Kasumi-1 (cell line): ENCODE measurements at places on chromosomes 3 and 15.
A peak's percentile ranks its signal among the peaks of the same experiment; 100 is the strongest.

DNA sequence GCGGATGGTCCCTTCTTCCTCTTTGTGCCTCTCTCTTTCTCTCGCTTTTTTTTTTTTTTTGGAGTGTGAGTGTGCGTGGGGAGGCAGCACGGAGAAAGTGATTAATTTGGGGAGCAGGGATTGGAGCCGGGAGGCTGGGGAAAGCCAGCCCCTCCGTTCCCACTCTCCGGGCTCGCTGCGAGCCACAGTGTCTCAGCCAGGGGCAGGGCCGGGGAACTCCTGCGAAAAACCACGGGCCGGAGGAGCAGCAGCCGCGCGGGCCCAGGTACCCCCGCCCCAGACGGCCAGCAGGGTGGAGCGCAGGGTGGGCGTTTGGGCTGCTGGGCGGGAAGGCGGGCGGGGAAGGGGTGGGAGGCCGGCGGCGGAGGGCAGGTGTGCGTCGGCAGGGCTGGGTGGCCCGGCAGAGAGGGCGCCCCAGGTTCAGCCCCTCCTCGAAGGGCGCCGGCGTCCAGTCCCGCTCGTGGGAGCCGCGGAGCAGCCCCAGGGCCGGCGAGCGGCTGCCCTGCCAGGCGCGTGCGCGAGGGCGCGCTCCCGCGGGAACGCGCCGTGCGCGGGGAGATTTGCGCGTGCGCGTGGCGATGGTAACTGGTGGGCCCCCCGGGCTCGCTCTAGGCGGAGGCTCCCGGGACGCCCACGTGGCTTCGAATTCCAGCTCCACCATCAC, 1.4 kb downstream of the CHL1 start:
- no peak for DNase-seq

GRCh38 chr3:17847156-17847555, 104.7 kb upstream of the TBC1D5 start:
- DNase-seq = no peak

DNA sequence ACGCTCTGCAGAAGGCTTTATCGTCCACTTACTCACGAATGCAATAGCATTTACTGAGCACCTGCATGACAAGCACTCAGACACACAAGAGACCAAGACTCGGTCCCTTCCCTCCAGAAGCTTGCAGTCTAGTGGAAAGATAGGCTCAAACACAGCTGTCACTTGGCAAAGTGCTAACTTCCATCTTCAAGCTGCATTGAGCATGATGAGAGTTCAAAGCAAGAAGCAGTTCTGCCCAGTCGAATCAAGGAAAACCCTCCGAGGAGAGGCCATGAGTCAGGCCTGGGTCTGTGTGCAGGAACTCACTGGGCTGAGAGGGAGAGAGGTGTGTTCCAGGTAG, 51.5 kb downstream of the C3orf20 start:
- no peak for DNase-seq

DNA sequence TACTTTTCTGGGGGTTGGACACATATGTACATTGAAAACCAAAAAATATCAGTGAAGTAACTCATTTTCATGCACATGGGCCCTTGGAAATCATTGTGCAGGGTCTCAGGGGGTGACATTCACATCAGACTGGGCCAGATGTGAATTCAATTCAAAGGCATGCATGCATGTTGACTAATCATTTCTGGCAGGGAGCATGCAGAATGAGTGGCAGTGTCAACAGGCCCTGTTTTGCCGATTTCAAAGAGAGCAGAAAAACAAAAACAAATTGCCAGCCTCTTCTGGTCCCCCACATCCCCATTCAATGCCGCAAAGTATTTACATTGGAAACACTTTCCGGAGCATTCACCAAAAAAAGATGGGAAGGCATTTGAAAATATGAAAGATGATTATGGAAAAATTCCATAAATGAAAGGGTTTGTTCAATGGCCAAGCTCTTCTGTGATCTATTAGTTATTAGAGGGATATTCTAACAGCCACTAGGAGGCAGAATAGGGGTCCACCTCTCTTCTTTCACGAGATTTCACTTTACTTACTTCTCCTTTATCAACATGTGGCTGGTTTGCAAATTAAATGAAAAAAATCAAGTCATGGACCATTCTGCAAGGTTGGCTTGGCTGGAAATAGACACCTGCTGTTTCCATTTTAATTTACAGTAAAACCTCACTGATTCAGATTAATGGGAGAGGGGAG, 119.9 kb upstream of the FEZF2 start:
- DNase-seq = peak; percentile 8

DNA sequence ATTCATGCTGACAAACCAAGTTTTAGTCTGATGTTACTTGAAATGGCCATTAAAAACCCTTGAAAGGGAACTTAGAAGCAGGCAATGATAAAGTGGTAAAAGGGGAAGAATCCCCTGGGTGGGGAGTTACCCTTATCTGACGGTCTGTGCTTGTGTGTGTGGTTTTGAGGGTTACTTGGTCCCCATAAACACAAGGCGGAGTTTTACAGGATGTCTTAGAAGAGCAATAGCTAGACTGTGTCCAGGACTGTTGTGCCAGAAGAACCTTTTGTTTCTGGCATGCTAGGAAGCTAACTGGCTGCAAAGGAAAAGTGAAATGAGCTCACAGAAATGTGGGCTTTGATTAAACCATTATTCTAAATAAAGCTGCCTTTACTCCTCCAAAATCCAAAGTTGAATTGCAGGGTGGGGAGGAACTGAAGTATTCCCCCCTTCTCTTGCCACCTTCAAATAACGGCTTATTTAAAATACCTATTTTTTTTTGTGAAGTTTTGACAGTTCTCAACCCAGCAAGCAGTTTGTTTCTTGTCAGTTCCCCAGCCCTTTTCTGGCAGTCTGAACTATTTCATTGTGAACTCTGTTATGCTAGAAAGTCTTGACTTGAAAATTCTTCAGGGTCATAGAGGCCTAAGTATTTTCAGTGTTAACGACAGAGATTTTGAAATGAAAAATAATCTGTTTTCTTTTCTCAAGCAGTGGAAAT, 443.5 kb downstream of the OTOL1 start:
- peak; percentile 78 for DNase-seq

GRCh38 chr15:34359416-34359815, 7.6 kb downstream of the LPCAT4 start:
- DNase-seq = no peak

DNA sequence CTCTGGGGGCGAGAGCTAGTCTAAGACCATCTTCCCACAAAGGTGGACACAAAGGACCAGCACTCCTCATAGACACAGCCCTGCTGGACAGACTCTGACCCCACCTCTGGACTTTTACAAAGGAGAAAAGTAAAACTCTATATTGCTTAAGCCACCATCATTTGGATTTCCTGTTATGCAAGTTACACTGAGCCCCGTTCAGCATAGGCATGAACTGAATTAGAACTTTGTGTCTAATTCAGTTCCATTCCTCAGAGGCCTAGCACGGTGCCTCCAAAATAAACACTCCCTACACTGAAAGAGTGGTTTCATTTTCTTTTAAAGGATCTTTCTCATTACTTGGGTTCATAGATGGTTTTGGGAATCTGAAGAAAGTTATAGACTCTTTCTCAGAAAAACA, 79.2 kb upstream of the OCA2 start:
- DNase-seq = no peak

DNA sequence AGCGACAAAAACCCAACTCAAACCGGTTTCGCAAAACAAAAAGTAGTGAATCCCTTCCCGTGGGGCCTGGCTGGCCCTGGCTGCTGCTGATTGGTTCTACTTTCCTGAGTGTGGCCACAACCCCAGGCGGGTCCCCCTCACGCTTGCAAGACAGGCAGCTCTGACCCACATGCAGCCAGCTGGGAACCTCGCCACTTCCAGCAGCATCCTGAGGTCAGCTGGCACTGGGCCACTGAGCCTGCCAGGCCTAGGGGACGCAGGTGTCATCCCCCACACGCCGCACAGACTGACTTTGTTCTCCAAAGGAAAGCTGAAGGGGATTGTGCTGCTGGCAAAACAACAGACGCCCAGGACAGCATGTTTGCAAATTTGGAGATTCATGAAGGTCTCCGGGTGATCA, 111.1 kb downstream of the TPRA1 start:
- DNase-seq = no peak

- no peak for DNase-seq
Observed at GRCh38 chr3:156431334-156432124, 123.4 kb downstream of the SSR3 start.

GRCh38 chr15:43105077-43105736, 631 bp downstream of the UBR1 start:
- DNase-seq = no peak

GRCh38 chr15:85954586-85954985, 125.1 kb upstream of the AGBL1 start:
- no peak for DNase-seq

- no peak for DNase-seq
Observed at GRCh38 chr3:158935846-158936245, 134.0 kb downstream of the MFSD1 start.

- no peak for DNase-seq
Observed at GRCh38 chr3:71893702-71894479, 108.9 kb upstream of the PROK2 start.

DNA sequence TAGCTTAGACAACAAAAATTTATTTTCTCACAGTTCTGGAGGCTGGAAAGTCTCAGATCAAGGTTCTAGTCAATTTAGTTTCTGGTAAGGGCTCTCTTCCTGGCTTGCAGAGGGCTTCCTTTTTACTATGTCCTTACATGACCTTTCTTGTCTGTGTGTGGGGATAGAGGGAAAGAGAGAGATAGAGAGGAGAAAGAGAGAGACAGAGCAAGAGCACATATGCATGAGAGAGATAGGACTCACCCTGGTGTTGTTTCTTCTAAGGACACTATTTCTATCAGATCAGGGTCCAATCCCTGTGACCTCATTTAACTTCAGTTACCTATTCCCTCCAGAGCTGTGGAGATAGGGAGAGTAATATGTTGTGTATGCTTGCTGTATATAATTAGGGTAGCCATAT, 44.9 kb upstream of the TEX9 start:
- DNase-seq = no peak

- DNase-seq = no peak
Observed at GRCh38 chr15:23877502-23878412, 190.7 kb upstream of the NDN start.

- DNase-seq = no peak
Observed at GRCh38 chr15:46344115-46344724, 709.4 kb downstream of the SQOR start.

- peak; percentile 29 for DNase-seq
Observed at GRCh38 chr15:66951531-66952320, 113.7 kb upstream of the SMAD3 start.

DNA sequence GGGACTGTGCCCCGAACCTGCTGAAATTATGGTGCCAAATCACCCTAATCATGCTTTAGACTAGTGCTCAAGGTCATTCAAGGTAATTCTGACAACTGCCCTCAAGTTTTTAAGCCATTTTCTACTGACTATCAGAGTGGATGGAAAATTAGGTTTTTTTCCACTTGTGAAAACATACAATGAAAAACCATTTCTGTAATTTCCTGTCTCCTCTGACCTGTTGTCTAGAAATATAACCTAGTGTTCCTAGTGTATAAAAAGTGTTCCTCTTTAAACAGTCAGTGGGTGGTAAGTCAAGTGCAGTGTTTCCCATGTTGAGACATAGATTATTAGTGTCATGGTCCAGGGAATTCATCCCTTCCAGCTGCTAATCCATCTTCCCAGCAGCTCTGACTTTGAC, 232.8 kb upstream of the UMPS start:
- no peak for DNase-seq

- no peak for DNase-seq
Observed at GRCh38 chr15:86919581-86919980, 839.9 kb downstream of the AGBL1 start.

GRCh38 chr15:70518201-70519003, 245.0 kb downstream of the UACA start:
- DNase-seq = no peak

DNA sequence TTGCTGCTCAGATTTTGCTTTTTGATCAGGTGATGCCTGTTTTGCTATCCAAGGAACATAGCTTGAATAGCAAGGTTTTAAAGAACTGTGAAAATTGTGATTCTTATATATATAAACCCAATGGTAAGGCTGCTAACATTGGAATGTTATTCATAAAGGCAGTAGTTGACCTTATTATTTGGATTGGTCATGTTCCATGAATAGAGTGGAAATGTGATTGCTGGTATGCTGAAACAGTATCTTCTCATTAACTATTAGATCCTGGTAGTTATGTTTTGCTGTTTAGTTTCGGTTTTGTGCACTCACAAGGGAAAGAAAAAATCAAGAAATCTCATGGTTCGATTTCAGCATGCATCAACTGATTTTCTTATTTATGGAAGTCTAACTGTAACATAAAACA, 78.7 kb upstream of the NPHP3 start:
- no peak for DNase-seq

- DNase-seq = no peak
Observed at GRCh38 chr15:62474021-62474770, 309.1 kb upstream of the C2CD4B start.

GRCh38 chr15:31439328-31439727, 112.7 kb downstream of the KLF13 start:
- DNase-seq = no peak

DNA sequence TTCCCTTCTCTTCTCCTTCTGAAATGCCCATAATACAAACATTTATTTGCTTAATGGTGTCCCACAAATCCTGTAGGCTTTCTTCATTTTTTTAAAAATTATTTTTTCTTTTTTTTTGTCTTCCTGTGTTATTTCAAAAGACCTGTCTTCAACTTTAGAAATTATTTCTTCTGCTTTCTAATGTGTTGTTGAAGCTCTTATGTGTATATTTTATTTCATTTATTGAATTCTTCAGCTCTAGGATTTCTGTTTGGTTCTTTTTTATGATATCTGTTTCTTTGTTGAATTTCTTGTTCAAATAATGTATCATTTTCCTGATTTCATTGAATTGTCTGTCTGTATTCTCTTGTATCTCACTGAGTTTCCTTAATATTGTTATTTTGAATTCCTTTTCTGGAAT, 63.1 kb downstream of the AP4E1 start:
- no peak for DNase-seq

GRCh38 chr3:191138937-191139336, 60.1 kb upstream of the OSTN start:
- peak; percentile 26 for DNase-seq

- DNase-seq = no peak
Observed at GRCh38 chr3:52633786-52634185, 51.9 kb downstream of the PBRM1 start.

- no peak for DNase-seq
Observed at GRCh38 chr3:97720417-97720816, 44.1 kb upstream of the ARL6 start.

DNA sequence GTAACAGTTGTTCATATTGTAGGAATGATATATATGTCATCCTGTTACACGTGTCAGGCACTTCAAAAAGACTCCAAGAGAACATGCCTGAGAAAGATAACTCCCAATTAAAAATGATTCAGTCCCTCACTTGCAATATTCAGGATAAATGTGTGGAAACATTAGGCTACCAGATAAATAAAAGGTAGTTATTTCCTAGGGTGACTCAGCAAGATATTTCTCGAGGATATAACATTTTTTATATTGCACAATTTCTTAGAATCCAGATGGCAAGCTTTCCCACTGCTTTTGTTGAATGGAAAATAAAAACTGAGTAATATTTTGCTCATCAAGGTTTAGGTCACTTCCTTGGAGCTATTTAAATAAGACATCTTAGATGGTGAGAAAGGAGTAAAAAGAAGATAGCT, 181.4 kb downstream of the GAP43 start:
- DNase-seq = no peak

GRCh38 chr3:175743733-175744400, 884.7 kb downstream of the NAALADL2 start:
- no peak for DNase-seq

GRCh38 chr3:114496021-114496434, 202.2 kb downstream of the TIGIT start:
- no peak for DNase-seq
